ENCODE measurements at places on chromosomes 16 and 17.
A peak's percentile ranks its signal among the peaks of the same experiment; 100 is the strongest.

DNA sequence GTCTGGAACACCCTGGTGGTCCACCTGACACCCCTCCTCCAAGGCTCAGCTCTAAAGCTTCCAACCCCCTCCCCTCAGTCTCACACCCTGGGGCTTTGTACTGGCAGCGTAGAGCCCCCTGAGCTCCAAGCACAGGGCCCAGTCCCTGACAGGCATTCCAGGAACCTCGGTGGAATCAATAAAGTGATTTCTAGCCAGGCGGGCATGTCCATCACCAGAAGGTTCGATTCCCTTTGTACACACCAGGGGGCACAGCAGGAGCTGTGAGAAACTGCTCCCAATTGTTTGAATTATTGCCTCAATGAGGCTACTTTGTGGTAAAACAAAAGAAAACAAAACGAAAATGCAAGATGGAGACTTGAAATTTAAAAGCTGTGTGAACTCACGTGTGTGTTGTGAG, 51.8 kb downstream of the SMPD3 start:
- no peak for DNase-seq

GRCh38 chr17:68987966-68988365, 32.8 kb upstream of the ABCA8 start:
- no peak for DNase-seq

DNA sequence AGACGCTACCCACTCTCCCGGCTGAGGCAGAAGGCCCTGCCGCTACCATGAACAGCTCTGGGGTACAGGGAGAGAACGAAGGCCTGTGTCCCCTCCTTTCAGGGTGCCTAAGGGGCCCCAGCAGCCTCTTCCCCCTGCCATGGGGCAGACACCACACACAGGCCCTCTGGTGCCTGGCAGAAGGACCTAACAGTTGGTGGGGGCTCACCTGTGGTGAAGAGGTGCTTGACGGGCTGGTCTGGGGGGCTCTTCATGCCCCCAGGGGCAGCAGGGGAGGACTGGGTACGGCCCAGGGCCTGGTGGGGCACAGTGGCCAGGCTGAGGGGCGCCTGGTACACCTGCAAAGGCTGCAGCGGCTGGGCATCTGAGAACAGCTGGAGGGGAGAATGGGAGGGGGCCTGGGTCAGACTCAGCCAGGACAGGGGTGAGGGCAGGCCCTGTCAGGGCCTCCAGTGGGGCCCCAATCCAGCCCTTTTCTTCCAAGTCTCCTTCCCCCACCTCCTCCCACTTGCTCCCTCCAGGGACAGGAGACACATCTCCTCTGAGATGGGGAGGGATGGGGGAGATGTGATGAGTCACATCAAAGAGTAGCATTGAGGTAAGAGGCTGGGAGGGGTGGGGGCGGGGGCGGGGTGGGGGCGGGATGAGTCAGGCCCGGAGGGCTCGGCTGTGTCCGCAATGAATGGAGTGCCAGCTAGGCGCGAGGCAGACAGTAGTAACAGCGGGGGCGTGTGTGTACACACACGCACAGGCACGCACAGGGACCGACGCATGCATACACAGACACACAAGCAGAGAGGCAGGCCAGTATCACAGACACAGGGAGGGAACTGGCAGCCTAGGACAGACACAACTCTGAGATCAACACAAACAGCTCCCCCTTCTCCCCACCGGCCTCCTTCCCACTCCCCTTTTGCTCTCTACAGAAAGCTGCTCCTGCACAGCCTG, 16.1 kb downstream of the G6PC3 start:
- no peak for DNase-seq

GRCh38 chr17:2041561-2042389, at the start of gene OVCA2:
Gene OVCA2, plus strand, starts transcription at chr17:2042022. Its CDS starts 26 bp downstream, at chr17:2042048.
- DNase-seq, result peak; percentile 90

GRCh38 chr16:49912721-49913120, 56.8 kb upstream of the ZNF423 start:
- no peak for DNase-seq

GRCh38 chr16:5508371-5508770, 410.8 kb upstream of the EEF2KMT start:
- DNase-seq, result no peak

Data from CD14-positive monocyte (primary cell).